ENCODE measurements at places on chromosomes 16 and 17.

GRCh38 chr17:40555296-40556190 is 9.7 kb downstream of the CCR7 start:
- no peak for DNase-seq

- DNase-seq, result no peak
Measured at GRCh38 chr16:81106826-81107503, 10.8 kb upstream of the GCSH start.

DNA sequence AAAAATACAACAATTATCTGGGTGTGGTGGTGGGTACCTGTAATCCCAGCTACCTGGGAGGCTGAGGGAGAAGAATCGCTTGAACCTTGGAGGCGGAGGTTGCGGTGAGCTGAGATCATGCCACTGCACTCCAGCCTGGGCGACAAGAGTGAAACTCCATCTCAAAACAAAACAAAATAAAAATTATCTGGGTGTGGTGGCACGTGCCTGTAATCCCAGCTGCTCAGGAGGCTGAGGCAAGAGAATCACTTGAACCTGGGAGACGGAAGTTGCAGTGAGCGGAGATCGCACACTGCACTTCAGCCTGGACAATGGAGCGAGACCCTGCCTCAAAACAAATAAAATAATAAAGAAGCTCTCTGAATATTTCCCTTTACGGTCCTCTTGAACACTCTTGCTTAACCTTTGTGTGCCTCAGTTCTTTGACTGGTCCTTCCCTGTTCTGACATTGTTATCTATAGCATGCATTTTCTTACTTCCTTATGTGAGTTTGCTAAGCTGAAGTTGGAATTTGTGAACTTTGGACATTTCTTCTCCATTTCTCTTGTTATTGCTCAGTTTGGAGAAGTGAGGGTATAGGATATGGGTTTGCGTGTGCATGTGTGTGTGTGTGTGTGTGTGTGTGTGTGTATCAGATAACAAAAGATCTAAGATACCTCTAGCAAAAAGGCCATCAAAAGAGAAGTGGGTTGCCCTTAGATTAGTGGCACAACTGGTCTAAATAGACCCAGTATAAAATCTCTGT is 29.7 kb upstream of the WSB1 start:
- no peak for DNase-seq

DNA sequence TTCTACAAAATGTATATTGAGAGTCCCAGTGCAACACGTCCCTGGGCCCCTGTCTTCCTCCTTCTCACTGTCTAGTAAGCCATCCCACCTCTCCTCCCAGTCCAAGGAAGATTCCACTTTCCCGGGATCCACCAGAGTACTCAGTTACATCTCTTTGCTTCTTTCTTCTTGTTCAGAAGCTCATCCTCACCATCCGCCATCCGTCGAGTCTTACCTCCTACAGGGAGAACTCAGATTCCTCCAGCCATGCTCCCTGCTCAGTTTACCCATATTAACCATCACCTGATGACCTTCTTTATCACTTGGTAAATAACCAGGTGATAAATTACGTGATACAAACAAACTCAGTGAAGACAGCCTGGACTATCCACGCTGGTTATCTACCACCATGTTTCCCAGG is 57.1 kb downstream of the CYTH1 start:
- DNase-seq, result no peak

GRCh38 chr17:30352240-30352814 is 18.5 kb upstream of the TMIGD1 start:
- no peak for DNase-seq

- DNase-seq, result no peak
Measured at GRCh38 chr17:60398227-60398959, 6.5 kb upstream of the USP32 start.

All from H4 (cell line).